ENCODE measurements at places on chromosomes 7 and 10.

GRCh38 chr10:60099998-60100747, 193.8 kb upstream of the CCDC6 start:
- DNase-seq, result no peak
- H3K4me1 ChIP-seq, result no peaks in the 10 kb centered on the region
- H3K36me3 ChIP-seq, result no peaks in the 10 kb centered on the region
- no peak overlapping the region for H3K4me3 ChIP-seq

DNA sequence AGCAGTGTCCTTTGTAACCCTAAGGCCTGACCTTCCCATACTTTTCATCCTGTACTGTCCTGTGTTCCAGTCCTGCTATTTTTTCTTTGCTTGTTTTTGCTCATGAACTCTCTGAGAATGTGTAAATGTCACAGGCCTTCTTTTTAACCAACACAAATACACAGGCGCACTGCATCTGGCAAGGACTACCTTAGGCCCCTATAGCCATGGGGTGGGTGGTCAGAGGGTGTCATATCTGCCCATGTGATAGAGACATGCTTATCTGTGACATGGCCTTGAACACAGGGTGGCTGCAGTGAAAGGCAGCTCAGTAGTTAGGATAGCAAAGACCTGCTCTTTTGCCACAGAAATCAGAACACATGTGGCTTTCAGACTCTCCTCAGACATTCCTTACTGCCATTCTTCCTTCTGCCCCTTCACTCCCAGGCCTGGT, 3.9 kb upstream of the MBL2 start:
- no peak for DNase-seq
- H3K27ac ChIP-seq, result no peak overlapping the region
- no peaks in the 10 kb centered on the region for H3K27me3 ChIP-seq
- H3K4me1 ChIP-seq, result no peaks in the 10 kb centered on the region

GRCh38 chr10:104388830-104389229, 35.2 kb downstream of the CFAP58 start:
- no peaks in the 10 kb centered on the region for H3K36me3 ChIP-seq
- no peaks in the 10 kb centered on the region for H3K4me1 ChIP-seq
- no peak for DNase-seq
- no peaks in the 10 kb centered on the region for H3K27me3 ChIP-seq
- no peak overlapping the region for H3K27ac ChIP-seq

- H3K27me3 ChIP-seq, result no peaks in the 10 kb centered on the region
- peaks cover 34% of the 10 kb centered on the region for H3K4me1 ChIP-seq
- no peaks in the 10 kb centered on the region for H3K36me3 ChIP-seq
Measured at GRCh38 chr10:16967866-16968415, 150.7 kb upstream of the RSU1 start.

- no peaks in the 10 kb centered on the region for H3K36me3 ChIP-seq
- H3K4me3 ChIP-seq, result no peak overlapping the region
- peak overlapping the region; percentile 36 for H3K27ac ChIP-seq
- no peak for DNase-seq
- peaks cover 70% of the 10 kb centered on the region for H3K4me1 ChIP-seq
Measured at GRCh38 chr7:5629941-5630340, 151.5 kb downstream of the RNF216 start.

- H3K4me1 ChIP-seq, result no peaks in the 10 kb centered on the region
- no peak overlapping the region for H3K4me3 ChIP-seq
- H3K27me3 ChIP-seq, result no peaks in the 10 kb centered on the region
- H3K36me3 ChIP-seq, result no peaks in the 10 kb centered on the region
- no peak overlapping the region for H3K27ac ChIP-seq
Measured at GRCh38 chr7:132183781-132184380, 392.4 kb downstream of the PLXNA4 start.

DNA sequence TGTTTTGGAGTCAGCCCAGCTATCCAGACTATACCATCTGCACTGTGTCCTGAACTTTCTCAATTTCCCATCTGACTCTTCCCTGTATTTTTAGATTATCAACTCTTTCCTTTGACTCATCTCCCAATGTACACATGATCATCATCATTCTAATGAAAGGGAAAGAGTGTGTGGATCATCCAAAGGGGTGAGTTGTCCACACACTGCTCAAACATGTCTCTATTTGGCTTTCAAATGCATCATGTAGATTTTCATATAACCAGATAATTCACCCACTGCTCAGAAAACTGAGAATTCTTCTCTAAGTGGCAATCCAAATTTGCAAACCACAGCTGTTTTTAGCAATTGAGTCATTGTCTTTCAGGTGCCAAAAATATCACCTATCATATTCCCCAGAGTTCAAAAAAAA, 190.2 kb upstream of the HPS1 start:
- no peak overlapping the region for H3K4me3 ChIP-seq
- no peaks in the 10 kb centered on the region for H3K36me3 ChIP-seq
- H3K27ac ChIP-seq, result no peak overlapping the region

GRCh38 chr10:83165265-83165664, 974.0 kb upstream of the GHITM start:
- no peak overlapping the region for H3K27ac ChIP-seq
- H3K4me1 ChIP-seq, result peaks cover 3% of the 10 kb centered on the region
- no peaks in the 10 kb centered on the region for H3K27me3 ChIP-seq
- no peak for DNase-seq
- no peak overlapping the region for H3K4me3 ChIP-seq
- H3K36me3 ChIP-seq, result no peaks in the 10 kb centered on the region

DNA sequence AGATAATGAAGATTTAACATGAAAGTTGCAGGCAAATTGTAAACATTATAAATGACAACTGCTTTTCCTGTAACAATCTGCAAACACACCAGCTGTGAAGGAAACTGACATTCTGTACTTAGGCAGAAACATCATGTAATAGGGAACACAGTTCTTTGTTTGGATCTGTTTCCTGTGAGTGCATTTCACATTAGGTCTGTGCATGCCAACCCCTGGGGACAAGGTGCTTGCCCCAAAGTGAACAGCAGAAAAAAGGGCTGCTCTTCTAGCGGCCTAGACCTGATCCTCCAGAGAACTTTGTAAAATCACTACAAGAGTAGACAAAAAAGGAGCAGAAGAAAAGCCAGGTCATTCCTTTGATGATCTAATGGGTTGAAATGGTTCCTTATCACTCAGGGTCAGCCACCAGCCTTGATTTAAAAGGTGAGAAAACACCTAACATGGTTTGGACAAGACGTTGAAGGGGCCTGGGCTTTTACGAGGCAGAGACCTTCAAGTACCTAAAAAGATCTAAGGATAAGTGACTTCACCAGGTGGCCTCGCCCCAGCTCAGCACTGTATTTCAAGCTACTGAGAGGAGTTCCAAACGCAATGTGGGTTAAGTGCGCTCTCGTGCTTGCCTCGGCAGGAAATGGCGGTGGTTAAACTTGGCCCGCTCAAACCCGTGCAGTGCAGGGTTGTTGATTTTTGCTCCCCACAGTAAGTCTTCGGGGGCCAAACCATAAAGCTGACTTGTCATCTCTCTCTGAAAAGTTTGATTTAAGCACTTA, 249.7 kb downstream of the CREB5 start:
- H3K36me3 ChIP-seq, result no peaks in the 10 kb centered on the region
- H3K27ac ChIP-seq, result no peak overlapping the region
- no peaks in the 10 kb centered on the region for H3K4me1 ChIP-seq
- H3K4me3 ChIP-seq, result no peak overlapping the region
- no peak for DNase-seq

DNA sequence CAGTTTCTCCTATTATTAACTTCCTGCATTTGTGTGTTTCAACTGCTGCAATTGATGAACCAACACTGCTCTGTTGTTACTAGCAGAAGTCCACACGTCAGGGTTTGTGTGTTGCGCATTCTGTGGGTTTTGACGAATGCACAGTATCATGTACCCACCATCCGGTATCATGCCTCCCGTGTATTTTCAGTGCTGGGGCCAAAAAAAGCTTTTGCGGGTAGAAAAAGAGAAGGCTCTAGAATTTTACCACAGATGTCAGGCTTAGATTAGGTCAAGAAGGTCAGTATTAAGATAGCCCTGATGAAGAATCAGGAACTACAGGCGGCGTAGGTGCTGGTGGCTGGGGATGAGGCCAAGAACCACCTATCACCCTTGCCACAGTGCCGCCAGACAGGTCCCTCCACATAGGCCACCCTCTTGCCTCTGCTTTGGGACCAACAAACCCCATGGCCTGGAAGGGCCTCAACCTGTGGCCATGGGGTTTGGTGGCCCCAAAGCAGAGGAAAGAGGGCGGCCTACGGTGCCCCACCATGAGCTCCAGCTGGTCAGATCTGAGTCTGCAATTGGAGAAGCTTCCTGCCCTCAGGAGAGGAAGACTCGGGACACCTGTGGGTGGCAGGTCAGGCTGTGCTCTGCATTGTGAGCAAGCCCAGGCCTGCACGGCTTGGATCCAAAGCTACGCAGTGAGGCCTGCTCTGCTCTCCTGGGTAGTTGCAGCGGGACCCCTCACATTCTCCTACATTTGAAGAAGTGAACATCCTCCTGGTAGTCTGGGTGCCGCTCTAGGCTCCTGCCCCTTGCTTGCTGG, 71.9 kb downstream of the MKI67 start:
- H3K27me3 ChIP-seq, result no peaks in the 10 kb centered on the region
- H3K4me3 ChIP-seq, result no peak overlapping the region
- DNase-seq, result no peak
- peaks cover 14% of the 10 kb centered on the region for H3K4me1 ChIP-seq
- peaks cover 13% of the 10 kb centered on the region for H3K36me3 ChIP-seq

- DNase-seq, result no peak
- H3K4me1 ChIP-seq, result no peaks in the 10 kb centered on the region
- no peak overlapping the region for H3K27ac ChIP-seq
- H3K36me3 ChIP-seq, result no peaks in the 10 kb centered on the region
- no peak overlapping the region for H3K4me3 ChIP-seq
Measured at GRCh38 chr7:83155407-83155806, 7.3 kb downstream of the PCLO start.

DNA sequence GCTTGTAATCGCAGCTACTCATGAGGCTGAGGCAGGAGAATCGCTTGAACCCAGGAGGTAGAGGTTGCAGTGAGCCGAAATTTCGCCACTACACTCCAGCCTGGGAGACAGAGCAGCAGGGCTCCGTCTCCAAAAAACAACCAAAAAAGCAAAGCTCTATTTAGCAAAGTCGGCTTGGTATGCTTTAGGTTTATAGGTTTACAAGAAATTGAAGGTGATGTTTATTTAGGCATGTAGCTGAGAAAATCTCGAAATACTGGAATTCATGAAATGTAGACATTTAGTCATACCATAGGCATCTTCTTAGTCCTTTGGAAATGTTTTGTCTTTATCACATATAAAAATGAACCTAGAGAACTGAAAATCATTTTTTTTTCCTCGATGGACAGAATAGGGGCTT, 453.8 kb upstream of the ANKRD30A start:
- no peak for DNase-seq
- H3K4me1 ChIP-seq, result no peaks in the 10 kb centered on the region
- no peaks in the 10 kb centered on the region for H3K27me3 ChIP-seq

DNA sequence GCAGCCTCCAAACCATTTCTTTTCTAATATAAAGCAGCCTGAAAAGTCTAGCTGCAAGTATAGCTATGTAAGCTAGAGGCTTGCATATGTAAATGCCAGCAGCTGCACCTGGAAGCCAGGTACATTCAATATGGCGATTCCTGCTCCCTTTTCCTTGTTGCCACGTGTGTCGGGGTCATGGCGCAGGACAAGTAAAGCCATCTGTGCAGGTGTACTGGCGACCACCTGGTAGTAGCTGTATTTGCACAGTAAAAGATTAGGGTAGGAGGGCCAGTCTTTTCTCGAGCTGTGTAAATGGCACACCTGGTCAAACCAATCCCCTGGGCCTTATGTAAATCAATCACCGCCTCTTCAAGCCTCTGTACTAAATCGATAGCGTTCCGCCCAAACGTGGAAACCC, 484.5 kb downstream of the MAGI2 start:
- no peaks in the 10 kb centered on the region for H3K4me1 ChIP-seq
- no peaks in the 10 kb centered on the region for H3K27me3 ChIP-seq
- H3K36me3 ChIP-seq, result no peaks in the 10 kb centered on the region

DNA sequence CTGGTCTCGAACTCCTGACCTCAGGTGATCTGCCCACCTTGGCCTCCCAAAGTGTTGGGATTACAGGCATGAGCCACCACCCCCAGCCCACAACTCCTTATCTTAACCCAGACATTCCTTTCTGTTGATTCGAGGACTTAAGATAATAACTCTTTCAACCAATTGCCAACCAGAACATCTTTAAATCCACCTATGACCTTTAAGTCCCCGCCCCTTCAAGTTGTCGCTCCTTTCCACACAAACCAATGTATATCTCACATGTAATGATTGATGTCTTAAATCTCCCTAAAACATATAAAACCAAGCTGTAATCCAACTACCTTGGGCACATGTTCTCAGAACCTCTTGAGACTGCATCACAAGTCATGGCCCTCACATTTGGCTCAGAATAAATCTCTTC, 7.8 kb upstream of the ANKRD2 start:
- no peaks in the 10 kb centered on the region for H3K27me3 ChIP-seq
- H3K36me3 ChIP-seq, result no peaks in the 10 kb centered on the region
- H3K4me3 ChIP-seq, result no peak overlapping the region
- no peak overlapping the region for H3K27ac ChIP-seq

Measured in esophagus squamous epithelium (tissue), 5 donors.